ENCODE measurements at places on chromosomes 5 and 9.

- no peak for DNase-seq
- no peaks in the 10 kb centered on the region for H3K27me3 ChIP-seq
- no peak overlapping the region for H3K4me3 ChIP-seq
- H3K36me3 ChIP-seq: no peaks in the 10 kb centered on the region
- no peaks in the 10 kb centered on the region for H3K4me1 ChIP-seq
- no peak overlapping the region for H3K27ac ChIP-seq
Observed at GRCh38 chr5:172827841-172828240, 6.2 kb upstream of the ERGIC1 start.

DNA sequence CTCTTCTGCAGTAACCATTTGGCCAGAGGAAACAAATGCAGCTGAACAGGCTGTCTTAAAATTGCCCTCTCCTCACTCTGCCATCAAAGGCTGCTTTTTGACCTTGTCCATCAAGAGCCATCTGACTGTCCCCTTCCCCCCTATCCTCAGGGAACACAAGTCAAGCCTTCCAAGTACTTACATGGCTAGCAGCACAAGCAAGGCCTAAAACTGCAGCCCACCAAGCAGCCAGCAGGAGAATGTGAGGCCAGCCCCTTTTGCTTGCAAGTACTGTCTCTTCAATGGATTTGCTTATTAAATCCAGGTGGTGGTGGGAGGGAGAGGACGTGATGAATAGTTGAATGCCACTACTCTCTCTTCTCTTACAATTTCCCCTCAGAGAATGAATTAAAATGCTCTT lies 83.5 kb downstream of the HTR1A start:
- no peak overlapping the region for H3K4me3 ChIP-seq
- DNase-seq: no peak
- H3K4me1 ChIP-seq: no peaks in the 10 kb centered on the region
- H3K27ac ChIP-seq: no peak overlapping the region

DNA sequence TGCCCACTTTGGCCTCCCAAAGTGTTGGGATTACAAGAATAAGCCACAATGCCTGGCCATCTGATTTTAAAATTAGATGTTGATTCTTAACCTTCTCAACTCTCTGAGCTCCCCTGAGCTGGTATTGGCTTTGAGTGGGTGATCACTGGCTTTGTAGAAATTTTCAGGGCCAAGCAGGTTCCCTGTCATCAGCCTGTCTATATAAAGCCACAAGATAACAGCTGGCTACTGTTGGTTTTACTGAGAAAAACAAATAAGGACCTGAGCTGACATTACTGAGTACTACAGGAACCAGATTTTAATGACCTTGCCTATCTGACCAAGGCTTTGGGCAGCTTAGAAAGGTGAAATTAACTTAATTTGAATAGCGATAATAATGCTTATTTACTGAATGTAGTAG lies 153.6 kb downstream of the MSX2 start:
- H3K36me3 ChIP-seq: no peaks in the 10 kb centered on the region
- no peaks in the 10 kb centered on the region for H3K27me3 ChIP-seq
- no peaks in the 10 kb centered on the region for H3K4me1 ChIP-seq
- H3K27ac ChIP-seq: no peak overlapping the region
- H3K4me3 ChIP-seq: no peak overlapping the region

- no peaks in the 10 kb centered on the region for H3K36me3 ChIP-seq
- H3K27ac ChIP-seq: no peak overlapping the region
Observed at GRCh38 chr5:50886657-50887345, 220.4 kb downstream of the PARP8 start.

DNA sequence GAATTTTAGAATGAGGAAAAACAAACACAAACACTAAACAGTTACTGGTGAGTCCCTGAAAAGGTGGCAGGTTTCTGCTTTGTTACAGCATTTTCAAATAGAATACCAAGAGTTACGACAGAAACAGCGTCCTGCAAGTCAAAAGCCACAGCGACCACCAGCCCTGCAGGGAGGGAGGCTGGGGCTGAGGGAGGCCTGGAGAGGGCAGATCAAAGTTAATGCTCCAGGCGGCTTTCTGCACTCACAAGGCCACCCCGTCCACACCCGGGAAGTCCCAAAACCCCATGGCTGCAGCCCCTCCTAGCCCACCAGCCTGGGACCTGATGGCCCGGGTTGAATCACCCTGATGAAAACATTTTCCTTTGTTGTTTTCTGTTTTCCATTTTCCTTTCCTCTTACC lies 29.3 kb downstream of the COL23A1 start:
- DNase-seq: no peak
- H3K27ac ChIP-seq: no peak overlapping the region
- no peaks in the 10 kb centered on the region for H3K36me3 ChIP-seq

GRCh38 chr5:17989567-17990563 lies 355.6 kb downstream of the TAF11L14 start:
- no peak overlapping the region for H3K4me3 ChIP-seq
- no peak for DNase-seq
- no peaks in the 10 kb centered on the region for H3K27me3 ChIP-seq
- no peaks in the 10 kb centered on the region for H3K4me1 ChIP-seq
- no peak overlapping the region for H3K27ac ChIP-seq

DNA sequence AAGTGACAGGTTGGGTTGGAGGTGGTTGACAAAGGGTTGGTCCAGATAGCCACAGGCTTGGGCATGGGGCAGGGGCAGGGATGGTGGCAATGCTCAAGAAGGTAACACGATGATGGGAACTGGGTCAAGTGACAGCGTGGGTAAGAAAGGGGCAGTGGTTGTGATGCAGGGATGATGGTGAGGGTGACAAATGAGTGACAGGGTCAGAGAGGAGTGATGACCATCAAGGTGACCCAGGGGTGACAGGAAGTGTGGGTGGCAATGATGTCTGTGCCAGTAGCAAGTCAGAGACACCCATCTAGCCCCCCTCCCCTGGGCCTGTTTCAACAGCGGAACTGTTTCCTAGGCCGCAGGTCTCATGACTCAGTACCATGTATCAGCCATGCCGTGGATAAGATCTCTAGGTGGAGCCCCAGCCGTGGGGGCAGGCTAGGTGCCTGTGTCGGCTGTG lies 20.5 kb downstream of the AQP3 start:
- no peaks in the 10 kb centered on the region for H3K36me3 ChIP-seq
- H3K27ac ChIP-seq: no peak overlapping the region
- H3K27me3 ChIP-seq: no peaks in the 10 kb centered on the region
- DNase-seq: no peak

GRCh38 chr5:52925001-52925400 lies 64.2 kb upstream of the ITGA2 start:
- no peaks in the 10 kb centered on the region for H3K36me3 ChIP-seq
- no peak overlapping the region for H3K27ac ChIP-seq
- DNase-seq: no peak
- no peak overlapping the region for H3K4me3 ChIP-seq
- H3K4me1 ChIP-seq: no peaks in the 10 kb centered on the region
- H3K27me3 ChIP-seq: no peaks in the 10 kb centered on the region

- H3K4me3 ChIP-seq: no peak overlapping the region
- H3K27ac ChIP-seq: no peak overlapping the region
- no peaks in the 10 kb centered on the region for H3K27me3 ChIP-seq
- no peaks in the 10 kb centered on the region for H3K4me1 ChIP-seq
Observed at GRCh38 chr9:29625931-29626330, 2052.7 kb upstream of the C9orf72 start.

- no peaks in the 10 kb centered on the region for H3K36me3 ChIP-seq
- no peaks in the 10 kb centered on the region for H3K27me3 ChIP-seq
- no peak for DNase-seq
- peaks cover 3% of the 10 kb centered on the region for H3K4me1 ChIP-seq
- no peak overlapping the region for H3K27ac ChIP-seq
- H3K4me3 ChIP-seq: no peak overlapping the region
Observed at GRCh38 chr5:65823204-65823603, 101.2 kb downstream of the NLN start.

DNA sequence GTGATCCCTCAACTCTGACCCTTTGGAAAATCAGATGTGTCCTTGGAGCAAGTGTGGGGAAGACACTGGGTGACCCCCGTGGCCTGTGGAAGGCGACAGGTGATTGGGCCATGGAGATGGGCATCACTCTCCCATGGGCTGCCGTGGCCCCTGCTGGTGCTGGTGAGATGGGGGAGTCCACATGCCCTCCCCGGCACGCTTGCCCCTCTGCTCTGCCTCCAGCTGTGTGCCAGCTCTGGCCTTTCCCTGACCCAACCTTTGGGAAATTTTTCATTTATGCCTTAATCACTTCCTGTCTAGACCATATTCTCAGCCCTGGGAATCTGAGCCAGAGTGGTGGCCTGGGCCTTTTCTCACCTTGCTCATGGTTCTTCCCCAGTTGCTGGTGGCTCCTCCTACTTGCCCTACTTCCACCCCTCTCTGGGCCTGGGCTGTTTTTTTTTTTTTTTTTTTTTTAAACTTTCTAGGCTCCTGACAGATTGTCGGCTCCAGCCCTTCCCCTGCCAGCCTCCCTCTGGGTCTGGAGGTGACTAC lies 56.6 kb downstream of the RGS3 start:
- no peaks in the 10 kb centered on the region for H3K36me3 ChIP-seq
- H3K27ac ChIP-seq: no peak overlapping the region
- no peaks in the 10 kb centered on the region for H3K4me1 ChIP-seq

GRCh38 chr5:119291877-119292276 lies 63.9 kb upstream of the TNFAIP8 start:
- H3K4me1 ChIP-seq: no peaks in the 10 kb centered on the region
- no peak for DNase-seq
- H3K4me3 ChIP-seq: no peak overlapping the region
- no peaks in the 10 kb centered on the region for H3K36me3 ChIP-seq
- H3K27ac ChIP-seq: no peak overlapping the region
- no peaks in the 10 kb centered on the region for H3K27me3 ChIP-seq

- no peak overlapping the region for H3K4me3 ChIP-seq
- no peaks in the 10 kb centered on the region for H3K36me3 ChIP-seq
- H3K27ac ChIP-seq: no peak overlapping the region
Observed at GRCh38 chr9:4844056-4844838, 51.5 kb downstream of the RCL1 start.

DNA sequence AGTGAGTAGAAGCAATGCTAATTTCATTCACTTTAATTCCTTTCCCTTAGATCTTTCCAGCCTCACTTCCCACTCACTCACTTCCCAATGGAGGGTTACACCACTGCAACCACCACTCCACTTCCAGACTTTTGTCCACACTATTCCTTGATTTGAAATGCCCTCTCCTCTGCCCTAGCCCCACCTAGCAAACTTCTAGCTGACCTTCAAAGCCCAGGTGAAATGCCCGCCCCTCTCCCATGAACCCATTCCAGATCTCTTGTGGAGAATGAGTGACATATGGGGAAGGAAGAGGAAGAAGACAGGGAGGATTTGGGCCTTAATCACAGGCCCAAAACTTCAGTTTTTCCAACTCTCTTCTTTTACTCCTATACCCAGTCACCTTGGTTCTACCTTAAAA lies 37.1 kb downstream of the PFDN1 start:
- H3K4me1 ChIP-seq: no peaks in the 10 kb centered on the region
- H3K4me3 ChIP-seq: no peak overlapping the region
- no peak overlapping the region for H3K27ac ChIP-seq

DNA sequence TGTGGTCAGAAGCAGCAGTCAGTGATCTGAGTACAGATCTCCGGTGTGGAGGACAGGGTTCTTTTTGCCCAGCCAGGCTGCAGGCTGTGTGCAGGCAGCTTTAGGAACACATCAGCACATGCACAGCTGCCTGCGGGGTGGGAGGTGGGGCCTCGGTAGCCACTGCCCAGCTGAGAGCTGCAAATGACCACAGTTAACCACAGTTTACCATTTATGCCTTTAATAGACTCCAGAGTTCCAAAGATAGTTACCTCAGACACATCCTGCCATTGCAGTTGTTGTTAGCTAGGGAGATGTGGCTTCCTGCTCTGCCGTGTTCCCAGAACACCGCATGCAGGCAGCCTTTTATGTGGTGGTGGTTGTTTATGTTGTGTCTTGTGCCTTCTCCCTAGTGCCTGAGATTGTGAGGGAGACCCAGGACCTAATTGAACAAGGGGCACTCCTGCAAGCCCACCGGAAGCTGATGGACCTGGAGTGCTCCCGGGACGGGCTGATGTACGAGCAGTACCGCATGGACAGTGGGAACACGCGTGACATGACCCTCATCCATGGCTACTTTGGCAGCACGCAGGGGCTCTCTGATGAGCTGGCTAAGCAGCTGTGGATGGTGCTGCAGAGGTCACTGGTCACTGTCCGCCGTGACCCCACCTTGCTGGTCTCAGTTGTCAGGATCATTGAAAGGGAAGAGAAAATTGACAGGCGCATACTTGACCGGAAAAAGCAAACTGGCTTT lies 10.2 kb downstream of the EXOC3 start:
- no peak overlapping the region for H3K4me3 ChIP-seq
- no peak for DNase-seq
- H3K4me1 ChIP-seq: no peaks in the 10 kb centered on the region
- peaks cover 4% of the 10 kb centered on the region for H3K36me3 ChIP-seq
- no peaks in the 10 kb centered on the region for H3K27me3 ChIP-seq

GRCh38 chr9:20640331-20641187 lies 18.3 kb upstream of the MLLT3 start:
- peak; percentile 60 for DNase-seq
- H3K4me1 ChIP-seq: no peaks in the 10 kb centered on the region
- no peaks in the 10 kb centered on the region for H3K36me3 ChIP-seq
- no peaks in the 10 kb centered on the region for H3K27me3 ChIP-seq
- H3K27ac ChIP-seq: no peak overlapping the region

DNA sequence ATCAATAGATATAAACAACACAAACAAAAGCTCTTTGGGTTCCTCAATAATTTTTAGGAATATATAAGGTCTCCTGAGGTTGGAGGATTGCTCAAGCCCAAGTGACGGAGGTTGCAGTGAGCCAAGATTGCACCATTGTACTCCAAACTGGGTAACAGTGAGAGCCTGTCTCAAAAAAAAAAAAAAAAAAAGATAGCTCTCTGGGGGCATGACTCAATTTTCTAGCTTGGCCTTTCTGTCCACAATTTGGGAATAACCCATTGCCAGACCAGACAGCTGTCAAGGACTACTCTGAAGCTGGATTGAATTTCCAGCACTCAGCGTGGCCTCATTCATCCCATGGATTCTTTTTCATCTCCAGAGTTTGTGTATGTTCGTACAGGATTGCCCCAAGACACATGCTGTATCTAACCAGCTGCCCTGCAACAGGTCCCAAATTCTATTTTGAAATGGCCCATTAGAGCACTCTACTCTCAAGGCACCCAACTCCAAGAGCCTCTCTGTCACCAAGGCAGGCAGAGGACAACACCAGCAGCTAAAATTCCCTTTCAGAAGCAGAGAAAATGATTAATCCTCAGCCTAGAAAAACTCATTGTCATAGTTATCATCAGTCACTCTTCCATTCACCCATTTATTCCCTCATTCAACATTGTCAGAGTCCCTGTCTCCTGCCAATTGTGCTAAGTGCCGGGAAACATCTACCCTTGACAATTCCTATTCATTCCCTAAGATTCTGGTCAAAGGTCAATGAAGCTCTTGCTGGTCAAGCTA lies 8.7 kb downstream of the FAM193B start:
- H3K27ac ChIP-seq: peak overlapping the region; percentile 90
- H3K4me1 ChIP-seq: peaks cover 11% of the 10 kb centered on the region
- no peak overlapping the region for H3K4me3 ChIP-seq
- peak; percentile 64 for DNase-seq
- H3K36me3 ChIP-seq: no peaks in the 10 kb centered on the region

GRCh38 chr5:81782811-81783210 lies 31.9 kb upstream of the SSBP2 start:
- peaks cover 6% of the 10 kb centered on the region for H3K4me1 ChIP-seq
- no peak overlapping the region for H3K27ac ChIP-seq
- no peaks in the 10 kb centered on the region for H3K36me3 ChIP-seq
- no peaks in the 10 kb centered on the region for H3K27me3 ChIP-seq
- no peak overlapping the region for H3K4me3 ChIP-seq
- no peak for DNase-seq

- H3K4me1 ChIP-seq: no peaks in the 10 kb centered on the region
- H3K36me3 ChIP-seq: no peaks in the 10 kb centered on the region
- no peaks in the 10 kb centered on the region for H3K27me3 ChIP-seq
Observed at GRCh38 chr9:123059472-123060220, 26.2 kb downstream of the GPR21 start.
